ENCODE measurements at places on chromosomes 6 and 20.

DNA sequence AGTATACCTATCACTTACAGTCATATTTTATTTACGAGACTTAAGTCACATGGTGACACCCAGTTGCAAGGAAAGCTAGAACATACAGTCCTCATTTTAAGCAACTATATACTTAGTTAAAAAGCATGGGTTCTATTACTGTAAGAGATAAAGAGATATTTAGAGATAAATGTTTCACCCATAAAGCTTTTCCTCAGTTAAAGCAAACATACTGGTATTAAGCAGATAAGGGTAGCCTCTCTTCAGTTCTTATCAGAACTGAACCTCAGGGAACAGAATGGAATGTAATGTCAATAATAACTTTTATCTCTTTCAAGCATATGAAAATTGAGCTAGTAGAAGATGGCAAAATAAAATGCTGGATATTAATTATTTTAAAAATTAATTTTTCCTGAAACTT, 9.9 kb upstream of the ASCC3 start:
- no peak for DNase-seq

DNA sequence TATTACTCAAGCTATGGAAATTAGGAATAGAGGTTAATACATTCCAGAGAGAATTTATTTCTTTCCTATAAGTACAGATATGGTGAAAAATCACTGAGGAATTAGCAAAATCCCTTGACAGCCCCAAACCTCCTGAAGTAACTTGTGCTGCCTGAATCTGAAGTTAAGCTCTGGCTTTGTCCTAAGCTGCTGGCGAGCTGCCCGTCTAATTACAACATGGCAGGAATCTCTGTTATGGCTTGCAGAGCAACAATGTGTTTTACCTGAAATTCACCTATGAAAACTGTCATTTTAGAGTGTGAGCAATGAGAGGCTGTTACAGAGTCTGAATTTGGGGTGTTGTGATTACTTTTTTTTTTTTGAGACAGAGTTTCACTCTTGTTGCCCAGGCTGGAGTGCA, 22.5 kb upstream of the IYD start:
- no peak for DNase-seq

DNA sequence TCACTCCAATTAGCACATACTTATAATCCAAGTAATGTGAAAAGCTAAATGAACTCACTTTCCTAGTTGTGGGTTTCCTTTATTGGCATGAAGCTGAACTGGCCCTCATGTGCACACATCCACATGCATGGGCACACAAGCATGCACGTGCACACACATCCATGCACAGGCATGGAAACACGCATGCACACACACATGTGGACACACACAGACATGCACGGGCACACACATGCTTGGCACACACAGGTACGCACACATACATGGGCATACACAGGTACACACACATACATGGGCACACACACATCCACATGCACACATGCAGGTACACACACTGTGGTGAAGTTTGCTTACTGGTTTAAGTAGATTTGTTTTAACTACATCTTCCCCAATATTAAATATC, 23.8 kb downstream of the SYNDIG1 start:
- DNase-seq: no peak

GRCh38 chr6:1315560-1316386, 3.9 kb downstream of the FOXQ1 start:
- DNase-seq: no peak

- DNase-seq: no peak
Measured at GRCh38 chr6:33929575-33930288, 125.9 kb upstream of the MLN start.

GRCh38 chr6:24859608-24860200, 61.0 kb upstream of the ARMH2 start:
- no peak for DNase-seq

DNA sequence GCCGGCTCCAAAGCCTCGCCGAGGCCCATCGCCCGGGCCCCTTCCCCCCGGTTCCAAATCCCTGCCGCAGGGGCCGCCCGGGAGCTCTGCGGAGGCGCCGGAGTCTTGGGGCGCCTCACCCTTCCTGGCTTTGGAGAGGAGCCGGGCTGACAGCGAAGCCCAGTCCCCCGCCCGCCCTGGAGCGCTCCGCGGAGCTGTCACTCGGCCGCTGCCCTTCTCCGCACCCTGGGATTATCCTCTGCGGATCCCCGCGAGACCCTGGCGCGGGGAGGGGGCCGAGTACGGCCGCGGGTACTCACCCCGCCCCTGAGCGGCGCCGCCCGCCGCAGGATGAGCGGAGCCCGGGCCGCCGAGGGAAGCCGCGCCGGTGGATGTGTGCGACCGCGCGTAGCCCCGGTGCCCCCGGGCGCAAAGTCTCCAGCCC, 343 bp downstream of the SNAP91 start:
- DNase-seq: no peak

GRCh38 chr6:69868961-69869360, 2.6 kb downstream of the COL19A1 start:
- no peak for DNase-seq

DNA sequence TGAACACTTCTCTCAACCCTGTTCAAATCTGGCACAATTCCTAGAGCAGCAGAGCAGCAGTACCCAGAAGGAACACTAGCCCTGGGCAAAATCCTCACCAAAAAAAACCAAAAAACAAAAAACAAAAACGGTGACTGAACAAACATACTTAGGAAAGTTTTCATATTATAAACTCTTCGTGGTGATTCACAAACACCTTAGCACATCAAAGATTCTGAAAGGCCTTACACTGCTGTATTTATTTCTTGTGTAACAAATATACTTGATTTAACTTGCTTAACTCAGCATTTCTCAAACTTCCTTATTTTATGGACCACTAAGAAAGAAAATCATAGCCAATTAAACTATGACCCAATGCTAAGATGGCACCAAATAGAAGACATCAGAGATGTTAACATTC, 57.8 kb upstream of the RREB1 start:
- no peak for DNase-seq

- DNase-seq: no peak
Measured at GRCh38 chr6:166262743-166263515, 45.3 kb downstream of the PRR18 start.

- no peak for DNase-seq
Measured at GRCh38 chr6:56690519-56691285, 48.0 kb upstream of the DST start.
